ENCODE measurements at places on chromosomes 7 and 10.

- DNase-seq, result no peak
These were observed 11.1 kb downstream of the H2BK1 start for GRCh38 chr7:151198945-151199848.

DNA sequence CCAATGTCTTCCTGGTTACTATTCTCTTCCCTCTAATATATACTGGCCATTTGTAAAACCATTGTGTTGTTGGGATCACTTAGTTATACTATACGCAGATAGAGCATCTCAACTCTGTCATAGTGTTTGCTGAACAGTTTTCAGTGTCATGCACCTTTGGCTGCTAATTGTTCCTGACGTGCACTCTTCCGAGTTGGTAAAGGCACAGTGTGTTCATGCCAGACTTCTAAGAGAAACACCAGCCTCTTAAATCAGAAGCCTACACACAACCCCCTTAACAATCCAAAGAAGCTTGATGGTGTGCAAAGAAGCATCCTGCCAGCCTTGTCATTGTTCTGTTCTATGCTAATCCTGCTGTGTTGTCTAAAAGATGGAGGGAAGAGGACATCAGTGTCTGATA is 131.1 kb downstream of the MAPK8 start:
- DNase-seq, result no peak

- DNase-seq, result no peak
These were observed 63.1 kb downstream of the MTPAP start for GRCh38 chr10:30285970-30286369.

- DNase-seq, result no peak
These were observed 1.7 kb downstream of the EGFR start for GRCh38 chr7:55020466-55020871.

DNA sequence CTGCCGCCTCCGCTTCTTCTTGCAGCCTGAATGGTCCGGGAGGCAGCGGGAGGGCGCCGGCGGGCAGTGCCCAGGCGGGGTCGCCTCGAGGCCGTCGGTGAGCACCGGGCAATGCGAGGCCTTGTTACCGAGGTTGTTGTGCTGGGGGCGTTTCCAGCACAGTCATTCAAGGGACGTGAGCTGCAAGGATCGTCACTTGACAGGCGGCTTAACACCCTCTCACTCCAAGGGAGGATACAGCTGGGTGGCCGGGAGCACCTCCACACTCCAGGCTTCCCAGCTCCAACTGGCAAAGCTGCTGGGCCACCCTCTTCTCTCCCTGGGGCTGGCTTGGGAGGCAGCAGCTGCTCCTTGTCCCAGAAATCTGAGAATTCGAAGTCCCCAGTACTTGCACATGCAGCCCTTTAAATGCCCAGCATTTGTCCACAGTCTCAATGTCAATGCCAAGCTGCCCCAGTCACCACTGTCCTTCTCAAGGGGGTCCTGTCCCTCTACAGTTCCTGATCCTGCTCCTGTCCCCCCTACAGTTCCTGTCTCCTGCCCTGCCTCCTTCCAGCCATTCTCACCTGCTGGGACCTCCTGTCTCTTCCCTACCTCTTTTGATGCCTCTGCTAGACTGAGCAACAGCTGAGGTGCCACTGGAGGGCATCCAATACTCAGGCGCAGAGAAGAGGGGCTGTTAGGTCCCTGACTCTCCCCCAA is 4.4 kb upstream of the HOXA11 start:
- no peak for DNase-seq

GRCh38 chr7:41629711-41630111 is 73.2 kb downstream of the INHBA start:
- DNase-seq, result no peak

DNA sequence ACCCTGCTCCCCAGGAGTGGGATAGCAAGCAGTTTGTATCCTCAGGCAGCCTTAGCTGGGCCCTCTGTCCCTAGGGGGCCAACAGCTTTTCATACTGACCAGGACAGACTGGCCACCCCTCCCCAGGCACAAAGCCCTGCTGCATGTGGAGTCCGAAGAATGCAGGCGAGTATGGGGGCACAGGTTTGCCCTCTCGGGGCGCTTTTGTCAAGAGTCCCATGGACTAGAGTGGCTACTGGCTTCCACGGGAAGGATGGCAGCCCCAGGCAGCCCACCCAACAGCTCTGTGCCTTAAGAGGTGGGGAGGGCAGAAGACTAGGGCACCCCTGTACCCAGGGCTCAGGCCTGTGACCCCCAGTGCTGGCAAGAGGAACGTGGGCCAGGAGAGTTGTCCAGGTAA is 10.7 kb downstream of the CXCL12 start:
- DNase-seq, result no peak

GRCh38 chr7:151058781-151059366 is 515 bp upstream of the SLC4A2 start:
- no peak for DNase-seq

GRCh38 chr7:47192978-47193377 is 388.9 kb downstream of the TNS3 start:
- no peak for DNase-seq

- no peak for DNase-seq
These were observed 83.8 kb downstream of the EBLN1 start for GRCh38 chr10:22133749-22134624.

- no peak for DNase-seq
These were observed 713.7 kb upstream of the POT1 start for GRCh38 chr7:125643302-125643701.

DNA sequence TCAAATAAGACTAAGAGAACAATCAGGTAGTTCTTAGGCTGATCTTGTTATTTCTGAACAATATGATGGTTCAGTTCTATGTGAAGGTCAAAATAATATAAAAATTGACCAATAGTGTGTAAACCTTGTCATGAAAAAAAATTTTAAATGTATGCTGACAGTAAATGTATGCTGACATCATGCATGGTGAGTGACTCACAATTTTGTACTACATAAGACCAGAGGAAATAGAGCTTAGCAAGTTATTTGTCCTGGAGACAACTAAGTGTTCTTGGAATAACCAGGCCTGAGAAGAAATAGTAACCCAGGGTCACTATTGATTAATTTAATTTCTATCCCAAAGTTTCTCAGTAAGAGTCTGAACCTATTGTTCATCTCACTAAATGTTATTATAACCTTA is 182.2 kb upstream of the PCDH15 start:
- no peak for DNase-seq

DNA sequence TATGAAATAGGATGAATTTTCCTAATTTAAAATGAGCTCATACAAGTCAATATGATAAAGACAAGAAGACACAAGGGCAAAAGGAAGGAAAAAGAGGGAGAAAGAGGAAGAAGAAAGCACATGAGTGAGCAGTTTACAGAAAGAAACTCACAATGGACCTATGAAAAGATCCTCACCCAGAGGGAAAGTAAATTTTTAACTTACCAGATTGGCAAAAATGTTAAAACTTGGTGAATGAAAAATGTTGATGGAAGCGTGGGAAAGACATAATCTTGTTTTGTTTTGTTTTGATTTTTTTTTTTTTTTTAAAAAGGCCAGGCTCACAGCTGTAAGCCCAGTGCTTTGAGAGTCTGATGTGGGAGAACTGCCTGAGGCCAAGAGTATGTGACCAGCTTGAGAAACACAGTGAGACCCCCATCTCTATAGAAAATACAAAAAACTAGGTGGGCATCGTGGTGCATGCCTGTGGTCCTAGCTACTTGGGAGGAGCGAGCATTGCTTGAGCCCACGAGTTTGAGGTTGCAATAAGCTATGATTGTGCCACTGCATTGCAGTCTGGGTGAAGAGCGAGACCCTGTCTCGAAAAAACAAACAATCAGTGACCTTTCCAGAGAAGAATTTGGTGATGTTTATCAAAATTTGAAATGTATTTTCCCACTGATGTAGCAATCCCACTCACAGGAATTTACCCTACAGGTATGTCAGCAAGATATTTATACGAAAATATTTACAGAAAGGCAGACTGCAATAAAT is 152.9 kb upstream of the ASAH2 start:
- no peak for DNase-seq

GRCh38 chr10:100510533-100511308 is 8.9 kb downstream of the SEC31B start:
- no peak for DNase-seq

DNA sequence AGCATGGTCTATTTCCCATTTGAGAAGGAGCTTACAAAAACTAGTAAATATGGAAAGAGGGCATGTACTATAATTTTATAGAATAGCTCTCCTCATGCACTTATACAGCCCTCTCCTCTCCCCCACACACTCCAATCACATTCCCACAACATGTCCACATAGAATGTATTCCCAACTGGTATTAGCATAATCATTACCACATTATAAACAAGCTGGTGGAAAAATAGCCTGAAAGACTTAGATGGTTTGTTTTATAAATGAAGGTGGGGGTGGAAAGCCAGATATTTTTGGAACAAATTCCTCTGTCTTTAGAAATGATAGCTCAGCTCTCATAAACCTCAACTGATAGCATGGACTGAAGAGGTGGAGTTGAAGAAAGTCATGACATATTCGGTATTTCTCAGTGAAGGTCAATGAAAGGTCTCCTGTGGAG is 410.1 kb downstream of the SUGCT start:
- no peak for DNase-seq

GRCh38 chr10:9060314-9060713 is 1005.8 kb downstream of the GATA3 start:
- no peak for DNase-seq

DNA sequence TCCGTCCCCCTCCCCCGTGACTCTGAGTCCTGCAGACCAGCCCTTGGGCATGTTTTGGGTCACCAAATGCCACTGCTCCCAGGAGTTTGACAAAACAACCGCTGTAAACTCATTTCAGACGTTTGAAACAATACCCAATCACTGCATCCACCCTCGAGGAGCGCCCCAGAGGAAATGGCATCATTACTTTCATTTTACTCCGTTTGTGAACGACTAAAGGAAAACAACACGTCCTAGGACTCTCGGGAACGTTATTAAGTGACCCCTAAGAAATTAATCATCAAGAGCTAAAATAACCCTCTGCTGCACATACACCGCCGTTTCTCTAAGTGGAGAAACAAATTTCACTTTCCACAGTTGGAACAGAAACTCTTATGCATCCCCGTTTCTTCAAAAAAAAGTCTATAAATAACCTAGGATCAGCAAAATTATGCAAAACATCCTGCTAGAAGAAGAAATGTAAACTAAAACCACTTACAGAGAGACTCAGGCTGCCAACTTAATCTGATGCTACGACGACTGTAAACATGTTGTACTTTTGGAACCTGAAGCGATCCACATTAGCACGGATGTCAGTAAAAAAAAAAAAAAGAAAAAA is 109.9 kb upstream of the EFCAB10 start:
- DNase-seq, result no peak

- DNase-seq, result no peak
These were observed 151.3 kb upstream of the RSU1 start for GRCh38 chr10:16968416-16969041.

- DNase-seq, result no peak
These were observed 146.0 kb downstream of the TNS3 start for GRCh38 chr7:47435889-47436312.

GRCh38 chr7:120554960-120555571 is 282.1 kb downstream of the KCND2 start:
- DNase-seq, result peak; percentile 70

DNA sequence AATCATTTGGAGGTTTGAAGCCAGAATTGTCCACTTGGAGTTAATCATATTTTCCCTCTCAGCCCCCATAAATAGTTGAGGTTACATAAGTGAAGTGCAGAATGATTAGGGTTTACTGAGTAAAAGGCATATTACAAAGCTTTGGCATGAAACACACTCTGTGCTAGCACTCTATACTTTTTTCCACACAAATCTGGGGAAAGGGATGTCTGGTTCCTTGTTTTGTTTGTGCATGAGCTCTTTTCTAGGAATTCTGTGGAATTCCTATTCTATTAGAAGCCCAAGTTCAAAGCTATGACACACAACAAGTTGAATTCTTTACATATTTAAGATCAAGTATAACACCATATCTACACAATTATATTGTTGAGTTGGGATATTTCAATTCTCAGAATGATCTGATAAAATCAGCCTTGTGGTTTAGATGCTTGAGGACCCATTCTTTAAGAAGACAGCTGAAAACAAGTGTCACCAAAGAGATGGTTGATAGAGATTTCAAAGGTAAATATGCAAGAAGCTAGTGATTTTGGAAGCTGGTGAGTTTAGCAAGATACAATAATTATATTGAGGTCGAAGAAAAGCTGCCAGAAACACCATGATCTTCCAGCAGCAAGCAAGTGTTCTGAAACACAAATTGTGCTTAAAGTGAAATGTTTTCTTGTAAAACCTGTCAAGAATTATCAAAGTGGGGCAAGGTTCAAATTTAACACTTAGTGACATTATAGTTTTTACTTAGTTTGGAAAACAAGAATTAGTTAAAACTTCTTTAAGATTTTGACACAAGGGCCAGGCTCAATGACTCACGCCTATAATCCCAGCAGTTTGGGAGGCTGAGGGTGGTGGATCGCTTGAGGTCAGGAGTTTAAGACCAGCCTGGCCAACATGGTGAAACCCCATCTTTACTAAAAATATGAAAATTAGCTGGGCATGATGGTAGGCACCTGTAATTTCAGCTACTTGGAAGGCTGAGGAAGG is 122.6 kb downstream of the INHBA start:
- no peak for DNase-seq

- DNase-seq, result no peak
These were observed 46.2 kb downstream of the BAIAP2L1 start for GRCh38 chr7:98354511-98355249.

- no peak for DNase-seq
These were observed 85.1 kb downstream of the ST7 start for GRCh38 chr7:117038408-117038807.

DNA sequence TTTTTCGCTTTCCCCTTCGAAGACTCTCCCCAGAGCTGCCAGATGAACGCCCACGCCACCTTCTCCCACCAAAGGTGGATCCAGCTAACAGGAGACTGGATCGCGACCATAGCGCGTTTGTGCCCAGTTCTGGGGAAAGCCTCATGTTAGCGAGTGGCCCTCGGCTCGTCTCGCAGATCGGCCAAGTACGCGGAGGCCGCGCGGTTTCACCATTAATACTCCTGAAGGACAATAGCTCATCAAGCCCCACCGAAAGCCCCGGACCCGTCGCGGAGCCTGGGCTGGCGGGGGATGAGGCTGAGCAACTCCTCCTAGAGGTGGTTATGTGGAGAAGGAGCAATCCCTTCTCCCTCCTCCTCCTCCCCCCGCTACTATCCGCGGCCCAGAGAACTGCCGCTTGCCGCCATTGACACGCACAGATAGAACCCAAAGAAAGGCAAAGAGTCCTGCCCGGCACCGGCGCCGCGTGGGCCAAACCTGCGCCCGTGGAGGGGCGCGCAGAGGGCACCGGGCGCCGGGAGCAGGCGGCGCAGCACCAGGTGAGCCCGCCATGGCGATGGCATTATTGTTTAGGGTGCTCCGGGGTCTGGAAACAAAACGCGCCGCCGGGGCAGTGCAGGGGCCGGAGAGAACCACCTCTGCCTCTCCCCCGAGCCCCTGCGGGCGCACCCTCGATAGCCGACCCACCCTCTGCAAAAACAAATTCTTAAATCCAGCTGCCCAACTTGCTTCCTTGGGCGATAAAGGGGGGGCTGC is at the start of gene MACROH2A2:
Gene MACROH2A2 (plus strand): TSS at position 385 of the 756 bp plus-strand sequence. CDS start 22,813 bp downstream, outside the sequence.
- no peak for DNase-seq

Data from NCI-H1048 (cell line).